ENCODE measurements at places on chromosomes 3 and 15.

DNA sequence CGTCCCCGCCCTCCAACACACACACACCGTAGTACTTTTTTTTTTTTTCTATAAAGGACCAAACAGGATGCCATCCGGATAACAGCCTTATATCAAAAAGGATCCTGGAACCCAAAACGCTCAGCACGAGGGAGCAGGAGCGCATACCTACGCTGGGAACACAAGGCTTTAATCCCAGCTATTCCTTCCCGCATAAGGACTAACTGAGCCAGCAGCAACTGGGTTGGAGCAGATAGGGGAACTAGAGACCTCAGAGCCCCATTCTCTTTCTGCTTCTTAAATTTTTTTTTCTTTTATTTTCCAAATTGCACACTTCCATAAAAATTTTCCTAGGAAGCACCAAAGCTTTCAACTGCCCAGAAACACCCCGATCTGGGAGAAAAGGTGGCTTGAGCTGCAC is 1.3 kb downstream of the TRANK1 start:
- no peak for DNase-seq

- no peak for DNase-seq
Observed at GRCh38 chr3:15331072-15331605, 1.2 kb downstream of the SH3BP5 start.

- peak; percentile 38 for DNase-seq
Observed at GRCh38 chr15:67303490-67304363, 49.1 kb downstream of the IQCH start.

DNA sequence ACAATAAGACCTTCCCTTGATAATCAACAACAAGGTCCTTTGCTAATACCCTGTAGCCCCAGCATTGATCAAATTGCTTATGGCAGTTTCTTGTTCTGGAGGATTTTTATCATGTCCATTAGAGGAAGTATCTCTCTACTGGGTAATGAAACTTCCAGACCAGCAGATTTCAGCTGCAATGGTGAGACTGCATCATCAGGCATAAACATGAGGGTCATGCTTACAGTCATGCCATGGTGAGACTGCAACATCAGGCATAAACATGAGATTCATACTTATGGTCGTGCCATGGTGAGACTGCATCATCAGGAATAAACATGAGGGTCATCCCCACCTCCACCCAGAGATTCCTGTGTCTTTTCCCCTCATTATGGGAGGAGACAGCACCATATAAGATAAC is 129.0 kb upstream of the LIPC start:
- no peak for DNase-seq

- no peak for DNase-seq
Observed at GRCh38 chr3:12175137-12175593, 16.5 kb upstream of the TIMP4 start.

GRCh38 chr3:141410846-141411245 is 42.5 kb downstream of the ZBTB38 start:
- DNase-seq: no peak

- DNase-seq: no peak
Observed at GRCh38 chr15:57256939-57257338, 119.4 kb upstream of the CGNL1 start.

GRCh38 chr3:53763353-53763752 is 82.9 kb downstream of the CHDH start:
- DNase-seq: no peak

DNA sequence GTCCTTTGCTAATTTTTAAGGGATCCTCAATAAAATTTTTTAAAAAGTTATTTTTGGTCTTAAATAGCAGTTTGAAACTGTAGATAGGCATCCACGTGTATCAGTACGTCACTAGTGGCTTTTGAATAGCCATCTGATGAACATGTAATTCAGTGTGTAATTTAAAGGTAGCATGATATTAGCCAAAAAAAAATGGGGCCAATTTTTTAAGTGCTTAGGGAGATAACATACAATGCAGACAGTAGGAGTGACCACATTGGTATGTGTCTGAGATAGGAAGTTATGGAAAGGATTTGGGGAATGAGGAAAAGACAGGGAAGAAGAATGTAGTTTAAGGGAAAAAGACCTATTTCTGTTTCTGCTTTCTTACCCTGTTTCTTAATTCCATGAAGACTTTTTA is 2.5 kb downstream of the AP4E1 start:
- DNase-seq: no peak

DNA sequence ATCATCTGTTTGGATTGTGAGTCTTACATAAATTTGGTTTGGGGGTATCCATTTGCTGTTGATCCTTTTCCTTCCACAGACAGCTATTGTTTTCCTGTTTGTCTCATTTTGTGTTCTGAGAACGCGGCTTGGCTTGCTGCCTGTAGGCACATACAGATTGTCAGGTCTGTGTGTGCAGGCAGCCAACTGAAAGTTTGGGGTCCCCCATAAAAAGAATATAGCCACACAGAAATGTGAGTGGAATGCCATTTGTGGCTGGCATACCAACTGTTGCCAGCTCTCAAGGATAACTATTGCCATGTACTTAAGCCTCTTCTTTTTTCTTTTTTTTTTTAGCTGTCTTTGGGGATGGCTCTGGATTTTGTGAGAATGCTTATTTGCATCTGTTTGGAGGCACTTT is 1308.0 kb downstream of the ROBO1 start:
- no peak for DNase-seq

- DNase-seq: no peak
Observed at GRCh38 chr3:180467177-180467576, 134.8 kb upstream of the TTC14 start.

GRCh38 chr3:122563717-122564025 is 429 bp downstream of the PARP9 start:
- no peak for DNase-seq

DNA sequence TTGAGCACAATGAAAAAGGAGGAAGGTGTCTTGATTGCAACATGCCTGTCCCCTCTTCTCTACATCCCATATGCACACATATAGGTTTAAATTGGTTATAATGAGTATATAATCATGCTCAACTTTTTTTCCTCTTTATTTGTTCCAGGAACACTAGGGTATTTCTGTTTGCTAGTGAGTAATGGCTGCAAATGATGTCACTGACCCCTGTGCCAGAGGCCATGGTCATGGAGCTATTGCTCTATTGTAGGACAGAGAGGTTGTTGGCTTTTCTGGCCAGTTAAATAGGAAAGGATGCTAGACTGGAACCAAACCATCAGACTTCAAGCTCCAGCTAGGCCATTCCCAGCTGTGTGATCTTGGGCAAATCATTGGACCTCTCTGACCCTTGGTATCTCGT is 9.6 kb downstream of the ARHGEF3 start:
- no peak for DNase-seq

DNA sequence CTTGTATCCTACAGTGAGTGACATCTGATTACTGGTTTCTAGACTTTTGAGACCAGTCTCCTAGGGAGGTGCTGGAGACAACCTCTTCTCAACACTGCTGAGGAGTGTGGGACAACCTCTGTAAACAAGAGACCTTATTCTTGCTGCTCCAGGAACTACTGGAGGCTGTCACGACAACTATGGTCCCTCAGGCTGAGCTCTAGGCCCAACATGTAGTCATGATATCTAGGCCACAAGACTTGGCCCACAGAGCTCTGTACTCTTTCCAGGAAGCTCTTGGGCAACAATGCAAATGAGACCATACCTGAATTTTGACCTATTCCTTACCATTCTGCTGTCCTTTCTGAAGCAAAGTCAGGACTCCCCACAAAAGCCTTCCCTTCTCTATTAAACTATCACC is 24.3 kb upstream of the HEG1 start:
- no peak for DNase-seq

GRCh38 chr15:36422631-36423030 is 156.8 kb upstream of the CDIN1 start:
- no peak for DNase-seq

DNA sequence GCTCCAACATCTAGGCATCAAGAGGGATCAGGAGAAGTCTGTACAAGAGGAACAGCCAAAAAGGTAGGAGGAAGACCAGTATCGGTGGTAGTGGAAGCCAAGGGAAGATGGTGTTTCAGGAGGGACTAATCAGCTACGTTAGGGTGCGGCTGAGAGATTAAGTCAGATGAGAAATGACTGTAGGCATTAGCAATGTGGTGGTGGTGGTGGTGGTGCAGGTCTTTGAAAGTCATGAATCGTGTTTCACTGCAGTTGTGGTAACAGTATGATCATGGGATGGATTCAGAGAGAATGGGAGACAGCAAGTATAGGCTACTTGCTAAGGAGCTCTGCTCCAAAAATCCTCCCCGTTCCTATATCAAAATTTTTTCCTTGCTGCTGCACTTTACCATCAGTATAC is 35.5 kb downstream of the ASTE1 start:
- no peak for DNase-seq

GRCh38 chr3:194572143-194572789 is 61.0 kb downstream of the TMEM44 start:
- DNase-seq: no peak

DNA sequence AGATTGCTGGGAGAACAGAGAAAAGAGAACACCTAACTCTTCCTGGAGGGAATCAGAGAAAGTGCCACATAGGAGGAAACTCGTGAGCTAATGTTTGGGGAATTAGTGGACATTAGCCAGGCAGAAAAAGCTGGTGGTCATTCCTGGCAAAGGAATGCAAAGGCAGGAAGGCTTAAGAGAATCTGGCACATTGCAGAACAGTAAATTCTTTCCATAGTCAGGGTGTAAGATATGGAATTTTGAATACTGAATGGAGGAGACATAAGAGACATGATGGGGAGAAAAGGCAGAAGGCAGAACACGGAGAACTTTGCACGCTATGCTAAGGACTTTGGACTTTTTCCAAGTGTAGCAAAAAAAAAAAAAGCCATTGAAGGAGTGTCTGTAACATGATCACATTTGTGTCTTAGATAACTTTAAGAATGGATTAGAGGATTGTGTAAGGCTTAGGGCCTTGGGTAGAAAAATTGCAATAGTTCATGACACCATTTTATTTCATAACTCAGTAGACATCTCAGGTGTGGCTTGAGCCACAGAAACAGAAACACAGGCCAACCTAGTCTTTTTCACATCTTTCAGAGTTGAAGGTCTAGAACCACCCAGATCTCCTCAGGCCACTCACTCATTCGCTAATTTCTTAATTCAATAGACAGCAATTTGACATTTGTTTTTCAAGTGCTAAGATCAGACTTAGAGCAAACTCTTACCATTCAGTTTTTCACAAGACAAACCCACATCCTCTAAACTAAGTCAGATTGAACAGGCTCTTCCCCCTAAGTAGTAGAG is 31.2 kb upstream of the CCDC80 start:
- peak; percentile 45 for DNase-seq

DNA sequence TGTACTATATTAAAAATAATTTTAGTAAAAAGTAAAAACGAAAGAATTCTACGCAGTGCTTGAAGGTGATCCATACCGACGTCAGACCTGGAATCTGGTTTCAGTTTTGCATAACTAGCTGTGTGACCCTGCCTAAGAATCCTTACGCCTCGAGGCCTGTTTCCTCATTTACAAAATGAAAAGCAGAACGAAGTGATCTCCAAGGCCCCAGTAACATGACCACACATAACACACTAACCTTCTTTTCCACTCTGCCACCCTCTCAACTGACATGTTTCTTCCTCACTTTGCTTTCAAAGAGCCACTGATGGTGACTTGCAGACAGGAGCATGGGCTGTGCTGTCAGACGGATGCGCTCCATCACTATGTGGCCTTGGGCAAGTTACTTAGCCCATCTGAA is 4.8 kb downstream of the MESD start:
- DNase-seq: no peak

DNA sequence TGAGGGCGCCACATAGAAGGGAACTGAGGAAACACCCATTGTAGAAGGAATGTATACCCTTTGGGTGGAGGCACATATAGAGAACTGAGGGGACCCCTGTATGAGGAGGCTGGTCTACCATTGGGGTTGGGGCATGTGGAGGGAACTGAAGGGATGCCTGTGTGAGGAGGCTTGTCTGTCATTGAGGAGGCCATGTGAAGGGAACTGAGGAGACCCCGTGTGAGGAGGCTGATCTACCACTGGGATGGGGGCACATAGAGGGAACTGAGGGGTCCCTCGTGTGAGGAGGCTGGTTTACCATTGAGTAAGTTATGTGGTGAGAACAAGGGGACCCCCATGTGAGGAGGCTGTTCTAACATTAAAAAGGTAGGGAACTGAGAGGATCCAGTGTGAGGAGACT is 156.1 kb downstream of the FBLN2 start:
- DNase-seq: no peak

- no peak for DNase-seq
Observed at GRCh38 chr3:23751212-23751723, 54.5 kb upstream of the UBE2E1 start.

GRCh38 chr3:151214459-151214858 is 11.4 kb upstream of the GPR171 start:
- DNase-seq: no peak

All from CD8-positive, alpha-beta memory T cell (primary cell).